ENCODE measurements at places on chromosomes 1 and 21.

DNA sequence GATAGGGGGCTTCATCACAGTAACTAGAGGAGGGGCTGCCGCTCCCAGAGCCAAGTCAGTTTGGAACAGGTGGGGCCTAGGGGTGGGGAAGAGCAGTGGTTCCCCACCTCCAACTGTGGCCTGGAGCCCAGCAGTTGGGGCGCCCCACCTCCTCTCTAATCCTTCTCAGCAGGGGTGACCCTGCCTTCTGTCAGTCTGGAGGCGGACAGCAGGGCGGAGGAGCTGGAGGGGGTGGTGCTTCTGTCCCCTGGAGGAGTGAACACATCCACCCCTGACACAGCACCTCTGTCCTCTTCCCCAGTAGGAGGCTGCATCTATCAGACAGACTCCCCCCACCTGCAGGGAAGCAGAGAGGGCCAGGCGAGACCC, 73.8 kb downstream of the MRPL37 start:
- DNase-seq: no peak

DNA sequence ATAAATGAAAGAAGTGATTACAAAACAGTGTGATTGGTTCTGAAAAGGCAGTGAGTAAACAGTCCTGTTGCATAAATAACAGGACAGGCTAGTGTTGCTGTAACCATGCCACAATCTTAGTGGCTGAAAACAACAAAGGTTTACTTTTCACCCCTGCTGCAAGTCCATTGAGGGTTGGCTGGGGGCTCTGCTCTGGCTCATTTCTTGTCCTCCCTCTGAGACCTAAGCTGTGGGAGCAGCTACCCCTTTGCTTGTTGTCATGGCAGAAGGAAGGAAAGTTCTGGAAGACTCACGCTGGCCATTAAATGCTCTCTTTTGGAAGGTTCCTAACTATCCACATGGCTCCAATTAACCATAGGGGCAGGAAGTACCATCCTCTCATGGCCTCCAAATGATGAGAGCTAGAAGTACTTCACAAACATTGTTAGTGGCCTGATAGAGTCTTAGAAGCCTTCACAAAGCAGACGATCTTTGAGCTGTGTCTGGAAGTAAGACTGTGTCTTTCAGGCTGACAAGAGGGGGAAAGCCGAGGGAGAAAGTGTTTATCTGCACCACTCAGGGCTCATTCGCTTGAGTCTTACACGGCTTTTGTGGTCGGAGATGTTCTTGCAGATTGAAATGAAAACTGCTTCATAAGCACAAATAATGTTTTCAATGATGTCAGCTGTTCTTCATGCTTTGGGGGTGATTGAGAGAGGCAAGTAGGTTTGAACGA, 11.9 kb downstream of the RCSD1 start:
- DNase-seq: no peak

DNA sequence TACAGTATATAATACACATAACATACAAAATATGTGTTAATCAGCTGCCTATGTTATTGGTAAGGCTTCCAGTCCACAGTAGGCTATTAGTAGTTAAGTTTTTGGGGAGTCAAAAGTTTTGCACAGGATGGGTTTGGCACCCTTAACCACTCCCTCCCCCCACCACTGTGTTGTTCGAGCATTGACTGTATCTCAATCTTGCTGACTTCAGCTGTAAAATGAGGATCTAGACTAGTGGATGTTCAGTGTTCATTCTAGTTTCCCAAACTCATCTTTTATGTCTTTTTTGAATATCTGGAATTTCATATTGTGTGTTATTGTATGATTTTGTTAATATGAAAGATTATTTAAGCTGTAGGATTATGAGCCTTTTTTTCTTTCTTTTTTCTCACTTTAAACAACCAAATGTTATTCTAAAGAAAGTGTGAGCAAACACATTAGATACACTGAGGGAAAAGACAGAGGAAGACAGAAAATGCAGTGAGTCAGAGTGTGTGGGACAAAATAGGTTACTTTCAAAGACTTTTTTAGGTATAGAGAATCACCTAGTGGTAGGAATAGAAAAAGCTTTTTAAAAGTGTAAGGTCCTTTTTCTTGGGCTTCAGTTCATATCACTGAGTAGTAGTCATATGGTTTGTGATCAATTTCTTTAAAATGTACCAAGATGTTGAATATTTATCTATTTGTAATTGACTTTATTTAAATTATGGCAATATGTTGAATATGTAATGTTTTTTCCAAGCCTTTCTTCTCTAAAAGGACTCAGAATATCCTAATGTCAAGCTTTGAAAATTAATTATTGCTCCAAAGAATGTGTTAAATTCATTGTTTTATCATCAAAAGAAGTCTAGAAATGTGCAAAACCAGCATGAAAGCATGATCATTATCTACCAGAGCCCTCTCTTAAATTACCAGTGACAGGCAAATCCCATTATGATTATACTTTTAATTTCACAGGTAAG, 17.9 kb upstream of the CENPF start:
- no peak for DNase-seq

GRCh38 chr1:7899741-7900140, 40.9 kb downstream of the TNFRSF9 start:
- peak; percentile 47 for DNase-seq

GRCh38 chr1:232057217-232057895, 430.8 kb downstream of the DISC1 start:
- DNase-seq: no peak

- DNase-seq: no peak
Observed at GRCh38 chr1:5616366-5617178, 375.7 kb downstream of the NPHP4 start.

DNA sequence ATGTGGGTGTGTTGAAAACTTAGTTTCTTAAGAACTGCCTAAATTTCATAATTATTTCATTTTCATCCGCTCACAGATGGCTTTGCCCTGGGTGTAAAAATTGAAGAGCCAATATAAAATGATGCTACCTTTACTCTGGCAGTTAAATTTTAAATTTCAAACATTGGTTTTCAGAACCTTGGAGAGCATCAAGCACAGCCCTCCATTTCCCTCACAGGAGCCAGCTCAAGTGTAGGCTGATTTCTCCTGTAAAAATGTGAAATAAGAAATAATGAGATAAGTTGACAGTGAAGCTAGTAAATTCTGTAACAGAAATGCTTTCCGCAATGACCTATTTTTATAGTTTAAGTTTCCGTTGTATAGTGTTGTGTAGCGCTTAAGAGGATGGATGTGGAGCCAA, 53.9 kb upstream of the AKT3 start:
- no peak for DNase-seq

- DNase-seq: no peak
Observed at GRCh38 chr21:23130308-23130707, 2132.1 kb downstream of the NCAM2 start.

GRCh38 chr21:19853061-19853460, 1145.1 kb upstream of the NCAM2 start:
- no peak for DNase-seq

- DNase-seq: no peak
Observed at GRCh38 chr1:20179371-20180128, 6.3 kb upstream of the UBXN10 start.

DNA sequence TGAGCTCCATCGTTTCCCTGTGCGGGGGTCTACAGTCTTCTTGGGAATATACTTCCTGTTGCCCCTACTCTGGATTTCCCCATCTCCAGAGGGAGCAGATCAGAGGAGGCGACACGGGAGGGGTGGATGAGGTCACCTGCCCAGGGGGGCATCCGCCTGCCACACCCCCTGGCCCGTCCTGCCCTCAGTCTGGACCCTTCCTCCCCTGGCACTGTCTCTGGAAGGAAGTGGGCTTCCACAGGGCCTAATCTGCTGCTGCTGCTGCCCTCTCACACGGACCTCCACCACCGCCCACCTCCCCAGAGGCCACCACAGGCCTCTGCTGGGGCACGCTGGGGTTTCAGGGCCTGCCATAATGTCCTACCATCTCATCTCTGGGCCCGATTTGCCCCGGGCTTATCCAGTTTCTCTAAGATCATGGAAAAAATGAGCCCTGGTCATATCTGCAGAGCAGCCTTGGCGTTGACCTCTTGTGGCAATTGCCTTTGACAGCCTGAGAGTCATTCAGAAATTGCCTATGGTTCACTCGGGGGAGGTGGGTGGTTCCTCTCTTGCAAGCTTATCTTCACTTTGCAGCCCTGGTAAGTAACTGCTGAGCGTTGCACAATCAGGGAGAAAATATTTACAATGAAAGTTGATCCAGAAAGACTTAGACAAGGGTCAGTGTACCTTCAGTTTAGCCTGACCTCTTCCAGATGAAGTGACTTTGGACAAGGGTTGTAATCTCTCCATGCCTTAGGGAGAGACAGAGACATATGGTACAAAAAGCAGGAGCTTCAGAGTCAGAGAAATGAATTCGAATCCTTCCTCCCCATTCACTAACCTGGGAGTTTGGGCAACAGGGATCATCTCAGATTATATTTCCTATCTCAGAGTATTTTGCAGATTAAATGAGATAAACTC, 252.4 kb downstream of the TOMM20 start:
- DNase-seq: no peak

- DNase-seq: no peak
Observed at GRCh38 chr1:228139406-228139930, 611 bp upstream of the GUK1 start.

- DNase-seq: no peak
Observed at GRCh38 chr1:183092350-183092749, 69.1 kb downstream of the LAMC1 start.

GRCh38 chr21:42027822-42028765, 17.9 kb upstream of the ZBTB21 start:
- DNase-seq: no peak

DNA sequence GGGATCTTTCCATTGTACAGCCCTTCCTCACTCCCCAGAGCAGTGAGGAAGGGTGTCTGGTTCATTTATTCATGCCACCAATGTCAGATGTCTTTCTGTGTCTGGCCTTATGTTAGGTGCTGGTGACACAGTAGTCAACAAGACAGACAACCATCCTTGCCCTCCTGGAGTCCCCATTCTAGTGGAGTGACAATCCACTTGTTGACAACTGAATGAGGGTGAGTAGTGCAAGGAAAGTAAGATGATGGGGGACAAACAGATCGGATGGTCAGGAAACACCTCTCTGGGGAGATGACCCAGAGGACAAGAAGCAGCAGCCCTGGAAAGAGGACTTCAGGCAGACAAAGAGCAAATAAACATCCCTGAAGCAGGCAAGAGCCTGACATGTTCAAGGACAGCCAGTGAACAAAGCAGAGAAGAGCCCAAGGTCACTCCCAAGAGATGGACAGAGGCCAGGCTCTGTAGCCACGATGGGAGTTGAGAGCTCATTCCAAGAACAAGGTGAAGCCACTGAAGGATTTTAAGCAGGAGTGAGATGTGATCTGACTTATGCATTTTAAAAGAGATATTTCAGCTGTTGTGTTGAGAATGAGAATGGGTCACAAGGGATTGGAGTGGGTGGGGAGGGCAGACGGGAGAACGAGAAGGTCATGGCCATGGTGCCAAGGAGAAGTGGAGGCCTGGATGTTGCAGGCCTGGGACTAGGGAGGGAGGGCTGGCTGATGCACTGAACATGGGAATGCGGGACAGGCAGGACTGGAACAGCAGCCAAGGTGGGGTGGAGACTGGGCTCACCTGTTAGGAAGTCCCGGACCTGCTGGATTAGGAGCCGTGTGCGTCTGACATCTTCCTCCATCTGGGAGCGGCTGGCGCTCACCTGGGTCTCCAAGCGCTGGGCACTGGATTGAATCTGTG, 30.2 kb downstream of the LAMB3 start:
- no peak for DNase-seq

GRCh38 chr1:84708031-84708430, 17.8 kb upstream of the SSX2IP start:
- DNase-seq: no peak

- DNase-seq: no peak
Observed at GRCh38 chr1:227788271-227789083, 27.0 kb upstream of the PRSS38 start.
